ACHN (cell line): ENCODE measurements at places on chromosomes 12 and 14.
A peak's percentile ranks its signal among the peaks of the same experiment; 100 is the strongest.

DNA sequence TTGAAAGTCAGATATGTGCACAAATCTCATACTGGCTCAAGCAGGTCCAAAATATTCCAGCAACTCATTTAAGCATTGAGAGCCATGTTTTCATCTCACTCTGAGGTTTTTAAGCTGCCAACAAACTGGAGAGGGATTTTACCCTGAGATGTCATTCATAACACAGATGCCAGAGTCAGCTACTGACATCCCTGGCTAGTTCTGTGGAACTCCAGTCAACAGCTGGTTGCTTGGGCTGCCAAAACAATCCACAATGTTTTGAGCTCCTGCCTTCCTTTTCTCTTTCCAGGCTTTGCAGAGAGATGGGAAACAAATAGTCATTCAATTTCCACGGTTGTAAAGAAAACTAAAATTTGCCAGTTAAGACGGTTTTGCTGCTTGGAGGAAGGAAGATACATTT lies 621.2 kb upstream of the FBXO33 start:
- DNase-seq: no peak

DNA sequence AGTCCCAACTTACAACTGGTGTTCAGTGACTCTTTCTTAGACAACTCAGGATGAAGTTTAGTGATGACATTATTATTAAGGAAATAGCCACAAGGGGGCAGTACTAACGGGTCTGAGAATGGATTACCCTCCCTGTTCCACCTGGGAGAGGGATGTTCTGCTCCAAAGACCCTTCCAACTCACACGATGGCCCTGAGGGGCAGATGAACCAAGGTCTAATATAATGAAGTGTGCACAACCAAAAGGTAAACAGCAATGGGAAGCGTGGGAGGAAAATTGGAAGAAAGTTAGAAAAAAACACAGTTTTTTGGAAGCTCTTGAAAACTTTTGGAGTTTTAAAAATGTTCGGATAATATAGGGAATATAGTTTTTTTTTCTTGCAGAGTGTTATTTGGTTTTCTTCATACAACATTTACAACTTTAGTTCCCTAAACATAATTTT lies 24.0 kb downstream of the FGF6 start:
- peak; percentile 67 for DNase-seq

DNA sequence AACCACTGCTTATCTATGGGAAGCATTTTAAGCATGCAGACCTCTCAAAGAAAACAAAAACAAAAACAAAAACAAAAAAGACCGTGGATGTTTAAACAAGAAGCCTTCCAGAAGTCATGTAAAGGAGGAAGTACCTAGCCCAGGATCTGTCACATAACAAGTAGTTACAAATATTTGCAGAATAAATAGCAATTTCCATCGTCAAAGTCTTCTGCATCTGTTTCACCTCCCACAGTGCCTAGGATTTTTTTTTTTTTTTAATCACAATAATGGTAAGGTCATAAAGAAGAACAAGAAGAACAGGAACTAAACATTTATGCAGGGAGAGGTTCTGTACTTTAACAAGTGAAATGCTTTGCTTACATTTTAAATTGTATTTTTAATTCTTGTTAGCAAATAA lies 2.4 kb upstream of the STXBP6 start:
- DNase-seq: no peak

GRCh38 chr14:50388256-50388931 lies 8.3 kb downstream of the CDKL1 start:
- no peak for DNase-seq

GRCh38 chr12:3311027-3311402 lies 180.0 kb upstream of the PRMT8 start:
- DNase-seq: peak; percentile 29
